ENCODE measurements at places on chromosomes 7 and 10.

DNA sequence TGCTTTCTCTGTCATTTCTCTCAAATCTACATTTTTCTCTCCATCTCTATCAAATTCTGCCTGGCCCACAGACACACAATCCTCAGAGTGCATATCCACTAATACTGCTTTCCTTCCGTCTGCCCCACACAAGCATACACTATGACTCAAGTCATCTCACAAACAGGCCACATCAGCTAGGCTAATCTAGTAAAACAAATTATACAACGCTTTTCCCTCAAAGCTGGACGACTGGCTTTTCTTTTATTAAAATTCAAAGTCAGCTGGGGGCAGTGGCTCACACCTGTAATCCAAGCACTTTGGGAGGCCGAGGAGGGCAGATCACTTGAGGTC, 161.1 kb downstream of the FAM107B start:
- DNase-seq, result no peak

- no peak for DNase-seq
Observed at GRCh38 chr7:7861211-7861633, 107.4 kb upstream of the GLCCI1 start.

GRCh38 chr7:100951888-100952560, 2.7 kb downstream of the MUC3A start:
- peak; percentile 45 for DNase-seq

DNA sequence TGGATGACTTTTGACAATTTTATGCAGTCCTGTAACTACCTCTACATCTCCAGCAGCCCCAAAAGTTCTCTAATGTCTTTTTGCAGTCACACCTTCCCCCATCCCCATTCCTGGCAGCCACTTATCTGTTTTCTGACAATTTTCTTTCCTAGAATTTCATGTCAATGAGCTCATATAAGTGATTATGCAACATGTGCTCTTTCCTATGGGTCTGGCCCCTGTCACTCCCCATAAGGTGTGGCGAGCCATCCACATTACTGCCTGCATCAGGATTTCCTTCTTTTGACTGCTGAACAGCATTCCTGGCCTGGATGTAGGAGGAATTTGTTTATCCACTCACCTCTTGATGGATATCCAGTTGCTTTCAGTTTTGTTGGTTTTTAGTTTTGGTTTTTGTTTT, 146.7 kb upstream of the MGMT start:
- DNase-seq, result no peak

- peak; percentile 39 for DNase-seq
Observed at GRCh38 chr7:23531050-23531793, 559 bp downstream of the TRA2A start.

DNA sequence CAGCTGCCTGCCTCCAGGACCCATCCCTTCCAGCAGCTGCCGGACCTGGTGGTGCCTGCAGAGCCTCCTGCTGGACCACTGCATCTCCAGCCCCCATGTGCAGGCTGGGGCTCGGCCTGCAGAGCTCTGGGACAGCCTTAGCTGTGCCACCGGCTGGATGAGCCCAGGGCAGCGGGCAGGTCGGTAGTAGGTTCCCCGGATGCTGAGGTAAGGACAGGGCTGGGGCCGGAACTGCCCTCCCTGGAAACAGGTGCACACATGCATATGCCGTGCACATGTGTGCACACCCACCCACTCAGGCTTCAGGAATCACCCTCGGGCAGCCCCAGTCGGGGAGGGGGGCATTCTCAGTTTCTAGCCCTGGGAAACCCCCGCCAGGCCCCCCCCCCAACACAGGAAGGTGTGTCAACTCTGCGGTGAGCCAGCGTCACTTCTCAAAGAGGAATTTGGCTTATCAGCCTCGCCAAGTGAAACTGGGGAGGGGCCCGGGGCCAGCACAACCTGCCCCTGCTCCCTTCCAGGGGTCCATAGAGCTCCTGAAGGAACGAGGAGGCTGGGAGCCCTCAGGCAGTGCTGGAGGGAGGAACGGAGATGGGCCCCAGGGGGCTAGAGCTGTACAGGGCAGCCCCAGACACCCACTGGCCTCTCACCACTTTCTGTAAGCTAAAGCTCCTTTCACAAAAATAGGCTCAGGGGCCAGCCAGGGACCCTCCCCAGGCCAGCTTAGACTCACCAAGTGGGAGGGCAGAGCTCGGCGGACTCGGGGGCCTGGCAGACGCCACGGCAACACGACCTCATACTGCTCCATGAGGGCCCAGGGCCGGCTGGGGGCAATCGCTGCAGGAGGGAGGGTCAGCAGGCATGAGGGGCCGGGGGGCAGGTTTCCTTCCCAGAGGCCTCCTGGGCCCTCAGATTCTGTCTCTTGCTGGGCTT, 1.7 kb downstream of the ADAM8 start:
- DNase-seq, result peak; percentile 86

DNA sequence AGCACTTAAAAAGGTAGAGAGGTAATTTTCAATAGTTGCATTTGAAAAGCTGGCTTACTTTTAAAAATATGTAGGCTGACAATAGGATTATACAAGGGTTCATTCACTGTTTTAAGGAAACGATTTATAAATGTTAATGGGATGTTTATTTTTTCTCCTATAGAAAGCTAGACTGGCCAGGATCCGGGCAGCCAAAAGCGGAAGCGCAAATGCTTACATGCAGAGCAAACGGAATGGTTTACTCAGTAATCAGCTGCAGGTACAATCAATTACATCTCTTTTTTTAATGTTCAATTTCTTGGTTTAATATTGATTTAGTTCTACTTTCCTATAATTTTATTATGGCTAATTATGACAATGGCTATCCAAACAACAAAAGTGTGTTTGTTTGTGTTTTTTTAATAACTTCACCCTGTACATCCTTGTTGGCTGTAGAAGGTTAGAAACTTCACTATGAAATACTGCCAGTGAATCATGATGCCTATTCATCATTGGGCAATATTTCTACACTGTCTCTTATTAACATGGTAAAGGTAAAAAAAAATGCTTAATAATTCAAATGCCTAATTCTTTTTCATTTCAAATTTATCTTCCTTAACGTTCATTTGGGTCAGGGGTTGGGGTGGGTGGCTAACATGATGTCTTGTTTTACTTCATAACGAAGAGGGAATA, 116.4 kb downstream of the TSPAN12 start:
- DNase-seq, result no peak

DNA sequence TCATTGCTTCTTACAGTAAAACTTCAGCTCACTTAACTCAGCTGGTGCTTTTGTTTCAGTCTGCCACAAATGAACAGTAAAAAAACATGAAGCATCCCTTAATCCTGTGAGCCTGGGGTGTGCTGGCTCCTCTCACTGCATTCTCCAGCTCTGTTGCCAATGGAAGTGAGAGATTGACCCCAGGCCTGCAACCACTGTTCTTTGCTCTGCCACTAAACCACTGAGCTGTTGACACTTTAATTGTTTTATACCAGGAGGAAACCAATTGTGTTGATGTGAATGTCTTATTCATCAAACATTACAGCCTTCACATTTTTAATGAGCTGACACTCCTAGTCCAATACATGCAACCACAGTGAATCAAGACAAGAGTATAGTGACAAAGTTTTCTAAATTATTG, 69.4 kb upstream of the FZD1 start:
- no peak for DNase-seq

- DNase-seq, result no peak
Observed at GRCh38 chr10:17883621-17884020, 68.1 kb upstream of the SLC39A12 start.

- no peak for DNase-seq
Observed at GRCh38 chr7:76037310-76037709, 10.5 kb downstream of the STYXL1 start.

DNA sequence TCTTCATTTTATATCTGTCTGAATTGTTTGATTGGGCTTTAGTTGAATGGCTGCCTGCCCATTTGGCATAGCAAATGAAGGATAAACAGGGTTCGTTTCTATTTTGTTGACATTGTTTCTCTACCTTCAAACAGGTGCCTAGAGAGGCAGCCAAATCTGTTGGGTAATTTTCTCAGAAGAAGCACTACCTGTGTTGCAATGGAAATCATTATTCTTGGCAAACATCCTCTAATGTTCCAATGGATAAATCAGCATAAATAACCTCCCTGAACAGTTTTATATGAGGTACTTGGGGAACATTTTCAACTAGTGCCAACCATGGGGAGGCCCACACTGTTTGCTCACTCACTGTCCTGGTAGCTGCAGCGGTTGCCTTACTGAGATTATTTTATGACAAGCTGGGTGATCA, 64.4 kb upstream of the PLPP4 start:
- no peak for DNase-seq

DNA sequence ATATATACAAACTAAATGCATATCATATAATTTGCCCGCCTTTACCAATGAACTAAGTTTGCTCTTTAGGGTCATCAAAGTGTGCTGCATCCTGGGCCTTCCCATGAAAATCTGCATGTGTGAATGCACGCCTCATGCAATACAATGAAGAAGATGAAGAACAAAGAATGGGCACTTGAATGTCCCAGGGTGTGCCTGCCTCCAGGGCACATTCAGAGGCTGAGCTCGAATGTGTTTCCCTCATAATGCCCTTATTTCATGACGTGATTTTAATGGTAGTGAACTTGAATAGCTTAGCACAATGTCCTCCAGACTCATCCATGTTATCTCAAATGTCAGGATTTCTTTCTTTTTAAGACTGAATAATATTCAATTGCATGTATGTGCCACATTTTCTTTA, 824.9 kb downstream of the TNS3 start:
- DNase-seq, result no peak

- DNase-seq, result no peak
Observed at GRCh38 chr7:36137258-36137657, 15.8 kb upstream of the EEPD1 start.

- no peak for DNase-seq
Observed at GRCh38 chr10:17222329-17222728, 5.7 kb upstream of the VIM start.

- no peak for DNase-seq
Observed at GRCh38 chr7:14521183-14521582, 381.4 kb downstream of the DGKB start.

DNA sequence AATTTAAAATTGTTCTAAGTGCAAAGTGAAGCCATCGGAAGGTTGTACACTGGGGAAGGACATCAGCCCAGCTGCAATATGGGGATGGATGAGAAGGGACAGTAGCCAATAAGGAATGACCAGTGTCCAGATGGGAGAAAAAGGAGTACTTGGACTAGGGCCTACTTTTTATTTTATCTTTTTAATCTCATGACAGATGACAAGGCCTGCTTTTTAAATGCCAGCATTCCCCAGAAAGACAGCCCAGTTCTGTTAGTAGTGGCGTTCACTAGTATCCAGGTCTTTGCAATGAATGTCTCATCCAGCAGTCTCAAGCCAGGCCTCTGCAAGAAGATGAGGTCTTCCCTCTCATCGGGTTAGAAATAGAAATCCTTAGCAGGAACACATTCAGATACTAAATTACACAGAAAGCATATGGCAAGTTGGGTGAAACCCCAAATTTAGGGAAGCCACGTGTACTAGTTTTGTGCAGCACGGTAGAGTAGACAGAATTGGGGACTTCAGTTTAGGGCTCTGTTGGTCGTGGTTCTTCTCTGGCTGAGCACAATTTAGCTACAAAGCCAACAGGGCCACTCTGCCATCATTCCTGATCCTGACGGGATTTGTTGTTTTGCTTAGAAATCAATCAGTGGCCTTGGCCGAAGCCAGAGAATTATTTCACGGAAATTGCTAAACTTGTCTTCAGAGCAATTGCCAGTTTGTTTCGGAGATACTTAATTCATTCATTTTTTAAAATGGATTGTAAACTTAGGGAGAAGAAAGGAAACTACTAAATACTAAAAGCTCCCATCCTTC, 227.8 kb downstream of the ARHGAP21 start:
- DNase-seq, result no peak

GRCh38 chr7:129523924-129524323, 21.6 kb downstream of the SMKR1 start:
- DNase-seq, result no peak

DNA sequence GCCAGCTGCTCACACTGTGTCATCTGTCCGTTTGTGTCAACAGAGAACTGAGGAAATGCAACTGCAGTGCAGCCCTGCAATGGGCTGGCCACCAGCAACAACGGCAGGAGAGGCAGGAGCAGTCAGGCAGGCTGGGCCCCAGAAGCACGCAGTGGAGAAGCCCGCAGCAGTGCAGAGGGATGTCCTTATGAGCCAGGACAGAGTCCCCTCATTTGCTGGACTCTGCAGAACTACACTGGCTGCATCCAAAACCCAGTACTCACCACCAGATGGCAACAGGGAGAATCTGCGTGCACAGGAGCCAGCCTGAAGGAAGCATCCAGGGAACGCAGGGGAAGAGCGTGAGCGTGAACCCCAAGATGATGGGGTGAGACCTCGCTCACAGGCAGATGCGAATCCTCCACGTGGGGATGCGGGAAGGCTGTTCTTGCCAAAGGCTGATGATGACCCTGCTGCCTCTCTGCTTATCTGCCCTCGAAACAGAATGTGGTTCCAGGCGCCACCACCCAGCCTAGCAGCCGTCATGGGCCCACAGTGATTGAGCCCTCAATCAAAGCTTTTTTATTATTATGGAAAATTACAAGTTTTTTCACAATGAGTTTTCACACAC, 232.1 kb downstream of the PTPRN2 start:
- DNase-seq, result no peak

- DNase-seq, result no peak
Observed at GRCh38 chr7:123622660-123623386, 21.2 kb downstream of the ASB15 start.

GRCh38 chr10:75239096-75239790, 3.5 kb upstream of the COMTD1 start:
- DNase-seq, result no peak

DNA sequence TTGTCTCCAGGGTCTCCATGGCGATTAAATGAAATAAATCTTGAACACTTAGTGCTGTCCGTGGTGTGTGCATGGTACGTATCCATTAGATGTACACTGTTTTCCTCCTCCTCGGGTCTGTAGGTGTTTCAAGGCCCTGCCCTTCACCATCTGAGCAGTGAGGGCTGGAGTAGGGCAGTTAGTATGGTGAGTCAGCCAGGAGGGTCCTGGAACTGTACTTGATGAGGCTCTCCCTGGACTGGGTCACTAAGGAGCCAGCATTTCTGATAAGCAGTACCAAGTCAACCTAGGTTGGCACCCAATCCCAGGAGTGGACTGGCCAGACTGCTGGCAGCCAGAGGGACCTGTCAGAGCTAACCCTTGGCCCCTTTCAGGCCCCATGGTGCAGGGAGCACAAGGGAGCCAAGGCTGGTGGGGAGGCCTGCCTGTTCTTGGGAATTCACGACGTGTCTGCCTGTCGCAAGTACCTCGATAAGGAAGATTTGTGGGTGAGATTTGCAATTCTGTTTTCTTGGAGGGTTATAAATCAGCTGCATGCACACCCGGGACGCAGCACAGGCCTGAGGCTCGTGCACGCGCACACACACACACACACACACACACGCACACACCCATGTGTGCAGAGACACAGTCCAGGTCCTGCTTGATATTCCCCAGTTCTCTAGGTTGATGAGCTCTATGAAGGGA, 114.2 kb downstream of the ZMIZ1 start:
- DNase-seq, result no peak

DNA sequence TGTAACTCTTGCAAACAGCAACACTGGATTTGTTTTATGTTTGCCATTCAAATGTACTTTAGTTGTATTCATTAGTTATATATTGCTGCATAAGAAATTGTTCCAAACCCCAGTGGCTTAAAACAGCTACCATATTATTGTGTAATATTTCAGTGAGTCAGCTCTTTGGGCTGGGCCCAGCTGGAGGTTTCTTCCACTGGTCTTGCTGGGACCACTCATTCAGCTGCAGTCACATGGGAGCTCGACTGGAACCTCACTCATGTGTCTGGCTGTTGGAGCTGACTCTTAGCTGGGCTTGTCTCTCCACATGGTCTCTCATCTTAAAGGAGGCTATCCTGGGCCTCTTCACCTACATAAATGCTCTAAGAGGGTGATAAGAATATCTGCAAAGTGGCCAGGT, 23.2 kb upstream of the PIP4K2A start:
- no peak for DNase-seq

- no peak for DNase-seq
Observed at GRCh38 chr7:139663608-139664177, 114.1 kb downstream of the HIPK2 start.

Data from stimulated activated CD8-positive, alpha-beta memory T cell treated with anti-CD3 and anti-CD28 coated beads, Interleukin-7, amount 100 ng/mL, for 48 hours (primary cell).